ENCODE measurements at places on chromosomes 1 and 21.

GRCh38 chr1:94070865-94071264 is 50.1 kb downstream of the ABCA4 start:
- no peak for DNase-seq

GRCh38 chr1:15885701-15886610 is 38.4 kb downstream of the SPEN start:
- DNase-seq: peak; percentile 94

GRCh38 chr1:43348343-43348808 is 10.4 kb upstream of the CDC20 start:
- no peak for DNase-seq

DNA sequence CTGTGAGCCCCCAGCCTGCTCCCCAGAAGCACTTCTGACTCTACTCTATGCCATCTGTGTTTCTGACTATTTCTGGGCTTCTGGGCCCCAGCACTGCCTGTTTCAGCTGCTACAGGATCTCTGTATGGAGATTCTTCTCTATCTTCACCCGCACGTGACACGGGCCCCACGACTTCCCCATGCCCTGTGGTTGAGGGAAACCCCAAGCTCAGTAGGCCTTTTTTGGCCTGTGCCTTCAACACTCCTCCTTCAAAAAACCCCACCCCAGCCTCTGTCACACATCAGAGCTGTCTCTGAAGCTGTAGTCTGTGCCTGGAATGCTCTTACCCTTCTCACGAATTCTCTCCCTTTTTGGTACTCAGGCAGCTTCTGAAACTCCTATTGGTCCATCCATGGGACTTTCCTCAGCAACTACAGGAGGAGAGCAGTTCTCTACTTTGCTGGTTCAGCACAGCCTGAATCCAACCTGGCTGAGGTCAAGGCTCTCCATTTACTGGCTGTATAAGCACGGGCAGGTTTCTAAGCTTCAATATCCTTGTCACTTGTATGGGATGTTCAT is 2.0 kb upstream of the NID1 start:
- no peak for DNase-seq

- DNase-seq: no peak
Observed at GRCh38 chr1:164473544-164473943, 85.4 kb upstream of the PBX1 start.

- peak; percentile 91 for DNase-seq
Observed at GRCh38 chr21:45818904-45819285, 162.7 kb upstream of the COL6A1 start.

GRCh38 chr1:195709821-195710220 is 898.4 kb downstream of the KCNT2 start:
- no peak for DNase-seq

DNA sequence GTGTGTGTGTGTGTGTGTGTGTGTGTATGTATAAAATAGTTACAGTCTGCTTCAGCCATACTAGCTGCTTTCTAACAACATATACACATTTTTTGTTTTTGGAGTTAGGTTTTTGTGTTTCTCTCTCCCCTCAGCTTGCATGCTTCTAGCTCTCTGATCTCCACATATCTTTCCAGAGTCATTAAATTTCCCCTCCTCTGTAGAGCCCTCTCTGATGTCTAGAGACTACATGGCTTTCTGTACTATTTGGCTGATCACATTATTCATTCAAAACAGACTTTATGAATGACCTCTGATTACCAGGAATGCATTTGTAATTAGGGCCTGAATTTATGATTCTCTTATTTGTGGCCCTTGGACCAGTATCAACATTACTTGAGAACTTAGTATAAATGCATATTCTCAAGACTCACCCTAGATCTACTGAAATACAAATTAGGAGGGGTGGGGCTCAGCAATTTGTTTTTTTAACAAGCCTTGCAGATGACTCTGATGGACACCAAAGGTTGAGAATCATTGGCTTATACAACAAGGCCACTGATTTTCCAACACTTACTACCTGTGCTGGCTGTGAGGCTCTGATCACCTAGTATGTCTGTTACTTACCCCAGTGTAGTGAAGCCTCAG is 104.5 kb downstream of the PTBP2 start:
- no peak for DNase-seq

- no peak for DNase-seq
Observed at GRCh38 chr1:38093569-38094520, 47.3 kb upstream of the POU3F1 start.

GRCh38 chr1:89201106-89201794 is 2.5 kb upstream of the GBP4 start:
- DNase-seq: no peak

DNA sequence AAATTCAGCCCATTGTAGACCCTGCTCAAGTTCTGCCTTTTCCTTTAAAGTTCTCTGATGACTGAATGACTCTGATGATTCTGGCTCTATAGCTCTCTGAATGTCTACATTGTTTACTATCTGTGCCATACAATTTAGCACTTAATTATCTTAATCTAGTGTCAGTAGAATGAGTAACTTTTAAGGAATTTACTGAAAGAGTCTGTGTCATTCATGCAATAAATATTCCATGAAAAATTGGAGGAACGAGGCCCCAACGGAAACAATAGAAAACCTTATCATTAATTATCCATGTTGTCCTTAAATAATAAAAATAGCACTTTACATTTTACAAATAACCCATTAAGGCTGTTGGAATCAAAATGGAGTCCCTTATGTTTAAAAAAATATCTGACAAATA is 77.8 kb downstream of the SLC44A5 start:
- DNase-seq: no peak

GRCh38 chr1:16628361-16629111 is 15.2 kb upstream of the NBPF1 start:
- no peak for DNase-seq

- peak; percentile 91 for DNase-seq
Observed at GRCh38 chr1:36350659-36351226, 27.3 kb upstream of the EVA1B start.

DNA sequence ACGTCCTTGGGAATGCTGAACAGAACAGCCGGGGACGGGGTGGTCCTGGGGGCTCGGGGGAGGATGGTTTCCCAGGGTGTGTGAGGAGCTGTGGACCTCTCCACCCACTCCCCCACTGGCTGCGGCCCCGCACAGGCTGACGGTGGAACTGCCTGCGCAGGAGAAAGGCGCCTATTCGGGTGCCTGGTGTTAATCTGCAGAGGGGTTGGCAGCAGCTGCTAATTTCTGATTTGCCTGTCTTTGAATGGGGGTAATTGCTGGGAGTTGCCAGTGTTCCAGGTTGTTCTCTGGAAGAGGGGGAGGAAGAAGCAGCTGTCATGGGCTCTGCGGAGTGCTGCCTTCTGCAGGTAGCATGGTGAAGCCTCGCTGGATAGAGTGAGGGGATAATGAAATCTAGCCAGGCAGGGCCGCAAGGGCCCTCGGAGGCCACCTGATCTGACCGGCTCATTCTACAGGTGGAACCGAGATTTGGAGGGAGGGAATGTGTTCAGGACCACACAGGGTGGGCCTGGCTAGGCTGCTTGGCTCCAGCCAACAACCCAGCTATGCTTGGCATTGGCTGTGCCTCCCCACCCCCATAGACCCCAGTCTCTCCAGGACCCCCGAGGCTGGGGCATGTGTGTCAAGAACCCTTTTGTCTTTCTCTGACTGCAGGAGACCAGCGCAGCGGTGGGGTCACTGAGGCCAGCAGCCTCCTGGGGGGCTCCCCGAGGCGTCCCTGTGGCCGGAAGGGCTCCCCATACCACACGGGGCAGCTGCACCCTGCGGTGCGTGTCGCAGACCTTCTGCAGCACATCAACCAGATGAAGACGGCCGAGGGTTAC is 67.1 kb downstream of the PTPRU start:
- no peak for DNase-seq

- no peak for DNase-seq
Observed at GRCh38 chr1:107943694-107944093, 21.3 kb downstream of the VAV3 start.

- no peak for DNase-seq
Observed at GRCh38 chr1:227255086-227255732, 63.1 kb downstream of the CDC42BPA start.

DNA sequence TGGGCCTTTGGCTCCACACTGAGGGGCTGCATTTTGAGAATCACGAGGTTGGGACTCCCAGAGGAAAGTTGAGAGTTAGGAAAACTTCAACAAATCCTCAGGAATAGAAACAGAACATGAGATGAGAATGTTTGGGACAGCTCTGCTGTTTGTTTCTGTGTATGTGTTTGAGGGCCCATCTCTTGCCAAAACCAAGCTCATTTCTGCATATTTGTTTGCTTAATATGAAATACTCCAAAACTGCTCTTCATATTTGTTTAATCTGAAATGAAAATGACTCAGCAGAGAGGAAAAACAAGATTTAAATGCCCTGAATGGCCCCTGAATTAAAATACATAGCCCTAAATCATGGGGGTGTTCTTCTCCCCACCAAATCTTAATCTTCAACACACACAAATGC is 78.1 kb downstream of the DDR2 start:
- DNase-seq: peak; percentile 22
